ENCODE measurements at places on chromosomes 5 and 9.

GRCh38 chr9:91790917-91791316, 159.1 kb downstream of the ROR2 start:
- no peak for DNase-seq

DNA sequence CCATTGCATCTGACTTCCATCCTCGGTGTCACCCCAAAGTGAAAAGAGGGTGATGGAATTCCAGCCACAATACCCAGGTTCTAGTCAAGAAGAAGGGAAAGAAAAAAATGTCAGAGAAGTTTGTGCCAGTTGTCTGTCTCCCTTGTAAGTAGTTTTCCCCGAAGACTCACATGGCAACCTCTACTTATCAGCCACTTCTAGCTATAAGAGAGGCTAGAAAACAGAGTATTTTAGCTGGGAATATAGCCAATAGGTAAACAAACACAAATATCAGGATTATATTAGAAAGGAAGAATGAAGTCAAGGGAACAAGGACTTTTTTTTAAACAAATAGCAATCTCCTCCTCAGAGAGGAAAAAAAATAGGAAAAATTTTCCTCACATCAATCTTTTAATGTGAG, 12.2 kb upstream of the ISL1 start:
- DNase-seq = no peak

- DNase-seq = no peak
These were observed 98.1 kb upstream of the TUT7 start for GRCh38 chr9:86452201-86452828.

DNA sequence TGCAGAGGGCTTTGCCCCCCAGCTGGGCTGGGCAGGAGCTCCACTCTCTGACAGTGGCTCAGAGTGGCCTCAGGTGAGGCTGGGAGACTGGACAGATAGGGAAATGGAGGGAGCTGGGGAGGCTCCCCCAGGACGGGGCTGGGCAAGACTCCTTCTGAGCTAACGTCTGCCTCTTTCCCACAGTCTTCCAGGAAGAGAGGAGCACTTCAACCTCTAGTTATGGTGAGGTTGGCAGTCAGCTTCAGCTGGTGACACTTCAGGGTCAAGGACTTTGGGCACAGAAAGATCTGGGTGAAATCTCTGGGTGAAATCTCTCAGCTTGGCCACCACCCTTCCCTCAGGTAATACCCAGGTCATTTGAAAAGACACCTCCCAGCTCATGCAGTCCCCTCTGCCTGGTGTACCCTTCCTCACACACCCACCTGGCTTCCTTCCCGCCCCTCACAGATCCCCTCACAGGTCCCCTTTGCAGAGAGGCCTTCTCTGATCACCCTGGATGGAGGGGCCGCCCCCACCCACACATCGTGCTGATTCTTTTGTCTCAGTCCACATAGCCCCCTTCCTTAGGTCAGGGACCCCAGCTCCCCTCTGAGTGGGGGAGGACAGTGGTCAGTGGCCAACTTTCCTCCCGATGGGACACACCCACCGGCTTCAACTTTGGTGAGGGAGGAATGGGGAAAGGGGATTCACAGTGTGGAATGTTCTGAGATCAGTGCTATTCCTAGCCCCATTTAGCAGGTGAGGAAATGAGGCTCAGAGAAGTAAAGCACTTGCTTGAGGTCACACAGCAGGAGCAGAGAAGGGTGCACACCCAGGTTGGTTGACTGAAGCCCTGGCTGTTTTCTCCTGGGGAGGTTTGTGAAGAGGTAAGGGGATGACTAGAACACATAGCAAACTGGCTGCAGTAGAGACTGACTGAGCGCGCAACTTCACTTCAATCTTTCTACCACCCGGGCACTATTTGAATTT, 15.8 kb upstream of the NEURL1B start:
- DNase-seq = no peak

- DNase-seq = no peak
These were observed 789 bp downstream of the DOK3 start for GRCh38 chr5:177508837-177509236.

DNA sequence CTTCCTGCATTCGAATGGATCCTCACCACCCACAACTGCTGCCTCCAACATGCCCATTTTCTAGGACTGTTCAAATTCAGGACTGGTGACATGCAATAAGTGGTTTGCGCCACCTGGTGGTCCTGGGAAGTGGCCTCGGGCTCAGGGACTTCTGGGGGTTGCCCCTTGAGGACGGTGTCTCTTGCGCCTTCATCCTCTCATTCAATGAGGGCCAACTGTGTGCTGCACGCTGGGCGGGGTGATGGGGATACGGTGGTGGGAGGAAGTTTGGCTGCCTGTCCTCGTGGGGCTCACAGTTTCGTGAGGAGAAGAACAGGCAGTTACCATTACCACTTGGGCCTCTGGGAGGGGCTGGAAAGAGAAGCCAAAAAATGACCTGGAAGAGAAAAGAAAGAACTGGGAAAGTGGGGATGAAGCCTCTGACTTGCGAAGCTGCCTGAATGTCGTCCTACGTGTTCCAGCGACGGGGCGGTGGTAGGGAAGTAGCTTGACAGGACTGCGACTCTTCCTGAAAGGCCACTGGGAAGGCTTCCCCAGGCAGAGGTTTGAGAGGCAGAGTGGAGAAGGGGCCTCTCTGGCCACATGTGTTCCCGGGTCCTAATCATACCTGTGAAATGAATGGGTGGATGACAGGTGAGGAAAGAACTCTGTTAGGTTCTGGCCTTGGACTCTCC, 49.0 kb downstream of the PSD2 start:
- DNase-seq = peak; percentile 60

GRCh38 chr5:141369994-141370848, at the start of gene PCDHGB3:
Gene PCDHGB3, plus strand, starts transcription at chr5:141370242. Its CDS starts 153 bp downstream, at chr5:141370395.
- DNase-seq = peak; percentile 19
